ENCODE measurements at places on chromosomes 16 and 17.

GRCh38 chr16:67086822-67087221, 22.9 kb upstream of the PHAF1 start:
- no peak for DNase-seq

DNA sequence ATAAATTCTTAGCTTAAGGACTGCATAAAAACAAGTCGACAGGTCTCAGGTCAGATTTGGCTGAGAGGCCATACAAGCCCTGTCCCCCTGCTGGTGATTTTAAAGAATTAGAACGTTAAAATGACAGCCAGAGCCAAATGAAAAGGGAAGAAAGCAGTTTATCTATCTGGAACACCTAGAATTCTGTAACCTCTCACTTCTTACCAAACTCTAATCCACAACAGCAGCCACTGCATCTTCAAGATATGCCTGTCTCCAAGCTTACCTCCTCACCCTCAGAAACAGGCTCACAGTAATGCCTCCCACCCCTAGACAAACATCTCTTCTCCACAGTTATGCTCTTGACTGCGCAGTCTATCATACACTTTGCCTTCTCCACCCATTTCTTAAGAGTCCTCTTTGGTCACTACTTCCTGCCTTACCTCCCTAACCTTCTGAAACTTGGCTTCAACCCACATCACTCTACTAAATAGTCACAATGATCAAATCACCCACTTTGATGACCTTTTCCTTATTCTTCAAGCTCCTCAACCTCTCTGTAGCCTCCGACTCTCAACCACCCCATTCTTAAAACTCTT, 14.2 kb downstream of the ANKFY1 start:
- DNase-seq = no peak

GRCh38 chr16:23072084-23072599, 77.1 kb downstream of the USP31 start:
- DNase-seq = no peak

DNA sequence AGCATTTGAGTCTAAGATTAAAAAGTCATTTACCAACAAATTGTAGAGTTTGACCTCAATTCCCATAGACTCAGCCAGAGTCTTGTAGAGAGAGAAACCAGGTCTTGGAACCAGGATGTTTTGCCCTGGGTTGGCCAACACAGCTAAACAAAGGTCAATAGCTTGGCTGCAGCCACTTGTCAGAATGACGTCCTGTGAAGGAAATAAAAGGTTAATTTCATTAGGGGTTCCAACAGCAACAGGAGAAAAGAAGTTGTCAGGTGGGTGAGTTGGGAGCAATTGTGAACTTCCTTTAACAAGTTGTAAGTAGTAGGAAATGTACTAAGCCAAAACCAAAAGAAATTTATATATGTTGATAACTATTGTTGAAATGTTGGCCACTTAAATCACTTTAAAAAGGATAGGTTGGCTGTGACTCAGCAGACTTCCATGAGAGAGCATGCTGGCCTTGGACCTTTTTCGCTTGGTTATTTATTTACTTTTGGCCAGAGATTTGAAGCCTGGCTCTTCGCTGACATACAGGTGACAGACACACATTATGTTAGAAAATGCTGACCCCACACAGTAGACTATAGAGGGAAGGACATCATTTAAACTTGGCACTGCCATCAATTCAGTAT, 4.3 kb downstream of the TAT start:
- DNase-seq = no peak

DNA sequence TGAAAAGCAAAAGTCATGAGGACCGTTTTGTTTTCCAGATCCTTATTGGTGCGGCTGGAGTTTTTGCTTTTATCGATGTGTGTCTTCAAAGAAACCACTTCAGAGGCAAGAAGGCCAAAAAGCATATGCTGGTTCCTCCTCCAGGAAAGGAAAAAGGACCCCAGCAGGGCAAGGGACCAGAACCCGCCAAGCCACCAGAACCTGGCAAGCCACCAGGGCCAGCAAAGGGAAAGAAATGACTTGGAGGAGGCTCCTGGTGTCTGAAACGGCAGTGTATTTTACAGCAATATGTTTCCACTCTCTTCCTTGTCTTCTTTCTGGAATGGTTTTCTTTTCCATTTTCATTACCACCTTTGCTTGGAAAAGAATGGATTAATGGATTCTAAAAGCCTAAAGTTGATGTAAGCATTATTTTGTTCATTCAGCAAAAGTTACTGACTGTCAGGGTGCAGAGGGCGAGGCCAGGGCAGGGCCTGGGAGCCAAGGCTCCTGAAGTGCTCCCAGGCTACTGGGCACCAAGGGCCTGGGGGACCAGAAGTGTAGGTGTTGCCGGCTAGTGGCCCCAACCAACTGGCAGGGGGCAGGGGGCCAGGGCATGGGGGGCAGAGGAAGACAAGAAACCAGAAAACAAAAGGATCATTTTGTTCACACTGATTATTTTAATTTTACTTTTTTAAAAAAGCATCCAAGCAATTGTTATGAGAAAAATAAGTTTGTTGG, 8.8 kb downstream of the CMTM2 start:
- no peak for DNase-seq

GRCh38 chr17:14460516-14461226, 159.8 kb downstream of the HS3ST3B1 start:
- no peak for DNase-seq

Measured in caudate nucleus (tissue), 63 donors.